ENCODE measurements at places on chromosomes 5 and 9. TPM values are rescaled to one million over a fixed set of nuclear protein-coding genes. Genes with fewer than 3 reads are reported as not detected.

OR1Q1 gene
- not detected for total RNA-seq

KYAT1 gene
- 20.1 TPM for total RNA-seq

WDR31 gene
- total RNA-seq, result 1.6 TPM

PCDHB7 gene
- total RNA-seq, result not detected

DNA sequence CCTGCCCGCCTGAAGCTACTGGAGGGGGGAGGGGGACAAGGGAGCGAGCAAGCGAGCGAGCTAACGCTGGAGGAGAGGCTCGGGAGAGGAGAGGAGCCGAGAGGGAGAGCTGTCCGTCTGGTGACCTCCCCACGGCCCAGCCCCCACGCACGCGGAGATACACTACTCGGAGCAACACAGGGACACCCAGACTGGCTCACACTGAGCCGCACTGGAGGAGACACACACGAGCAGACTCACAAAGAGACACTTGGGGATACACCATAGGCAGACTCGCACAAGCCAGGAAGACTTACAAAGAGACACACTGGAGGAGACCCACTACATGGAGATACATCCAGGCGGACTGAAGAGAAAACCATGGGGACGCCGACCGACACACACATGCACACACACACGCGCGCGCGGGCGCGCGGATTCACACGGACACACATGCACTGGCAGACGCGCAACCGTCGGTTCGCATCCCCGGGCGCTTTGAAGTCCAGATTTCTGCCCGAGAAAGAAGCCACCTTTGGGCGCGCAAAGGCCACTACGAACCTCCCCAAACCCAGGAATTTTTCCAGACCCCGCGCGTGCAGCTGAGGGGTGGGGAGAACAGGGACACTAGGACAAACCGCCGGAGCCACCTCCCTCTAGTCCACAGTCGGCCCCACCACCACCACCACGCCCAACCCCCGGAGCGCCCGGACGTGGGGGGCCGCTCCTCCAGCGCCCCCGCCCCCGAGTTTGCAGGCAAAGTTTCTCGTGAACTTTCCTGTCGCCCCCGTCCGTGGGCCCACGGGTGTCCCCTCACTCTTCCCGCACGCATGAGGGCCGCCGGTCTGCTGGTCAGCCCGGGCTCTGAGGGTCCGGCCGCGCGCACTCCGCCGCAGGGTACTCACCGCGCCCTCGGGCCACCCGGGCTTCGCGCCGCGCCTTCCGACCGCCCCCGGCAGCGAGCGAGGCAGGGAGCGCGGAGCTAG lies 571 bp downstream of the CNTFR start:
- no peak for ATAC-seq

DNA sequence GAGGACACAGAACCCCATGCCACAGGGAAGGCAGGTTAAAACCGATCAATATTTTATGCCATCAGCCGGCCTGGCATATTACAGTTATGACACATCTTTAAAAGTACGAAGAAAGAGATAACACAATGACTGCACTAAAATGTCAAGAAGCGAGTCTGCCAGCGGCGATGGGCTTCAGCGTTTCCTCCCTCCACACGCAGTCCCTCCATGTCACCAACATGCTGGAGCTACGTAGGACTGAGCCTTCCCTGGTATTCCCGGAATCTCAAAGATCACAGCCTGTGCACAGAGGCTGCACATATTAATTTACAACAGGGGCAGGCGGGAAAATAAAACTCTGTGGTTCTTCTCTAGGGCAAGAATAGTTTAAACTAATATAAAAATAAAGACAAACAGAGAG lies 257.7 kb downstream of the IRX1 start:
- no peak for ATAC-seq

GRCh38 chr5:176626876-176627236 lies 3.5 kb downstream of the SNCB start:
- ATAC-seq, result no peak

DNA sequence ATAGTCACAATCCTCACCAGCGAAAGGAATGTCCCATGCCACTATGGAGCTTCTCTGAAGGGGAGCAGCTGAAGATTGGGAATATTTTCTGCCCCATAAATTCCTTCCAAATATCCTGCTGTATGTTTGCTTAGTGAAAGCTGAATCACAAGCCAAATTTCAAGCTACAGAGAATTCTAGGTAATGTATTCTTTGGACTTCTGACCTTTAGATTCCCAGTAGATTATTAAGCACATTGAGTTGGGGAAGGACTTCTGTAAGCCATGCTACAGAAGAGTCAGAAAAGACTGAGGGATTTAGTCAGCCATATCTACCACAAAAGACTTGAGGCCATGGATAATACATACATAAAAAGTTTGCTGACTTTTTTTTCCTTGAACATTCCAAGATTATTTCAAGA lies 1342.0 kb upstream of the NUDT12 start:
- no peak for ATAC-seq

DNA sequence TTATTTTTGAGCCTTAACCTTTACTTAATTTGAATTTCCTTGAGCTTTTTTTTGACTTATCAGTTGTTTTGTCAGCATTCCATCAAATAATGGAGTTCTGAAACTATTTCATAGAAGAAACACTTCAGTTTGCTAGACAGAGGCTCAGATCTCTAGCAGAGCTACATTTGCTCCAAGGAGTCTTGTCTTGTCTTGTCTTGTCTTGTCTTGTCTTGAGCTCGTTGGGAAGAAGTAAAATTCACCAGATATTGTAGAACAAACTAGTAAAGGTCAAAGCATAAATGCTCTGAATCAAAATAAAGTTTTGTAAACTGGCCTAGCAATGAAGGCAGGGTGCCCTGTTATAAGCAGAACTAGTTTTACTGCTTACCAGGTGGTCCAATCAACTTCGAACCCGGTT lies 33.5 kb downstream of the RAB24 start:
- ATAC-seq, result no peak

DNA sequence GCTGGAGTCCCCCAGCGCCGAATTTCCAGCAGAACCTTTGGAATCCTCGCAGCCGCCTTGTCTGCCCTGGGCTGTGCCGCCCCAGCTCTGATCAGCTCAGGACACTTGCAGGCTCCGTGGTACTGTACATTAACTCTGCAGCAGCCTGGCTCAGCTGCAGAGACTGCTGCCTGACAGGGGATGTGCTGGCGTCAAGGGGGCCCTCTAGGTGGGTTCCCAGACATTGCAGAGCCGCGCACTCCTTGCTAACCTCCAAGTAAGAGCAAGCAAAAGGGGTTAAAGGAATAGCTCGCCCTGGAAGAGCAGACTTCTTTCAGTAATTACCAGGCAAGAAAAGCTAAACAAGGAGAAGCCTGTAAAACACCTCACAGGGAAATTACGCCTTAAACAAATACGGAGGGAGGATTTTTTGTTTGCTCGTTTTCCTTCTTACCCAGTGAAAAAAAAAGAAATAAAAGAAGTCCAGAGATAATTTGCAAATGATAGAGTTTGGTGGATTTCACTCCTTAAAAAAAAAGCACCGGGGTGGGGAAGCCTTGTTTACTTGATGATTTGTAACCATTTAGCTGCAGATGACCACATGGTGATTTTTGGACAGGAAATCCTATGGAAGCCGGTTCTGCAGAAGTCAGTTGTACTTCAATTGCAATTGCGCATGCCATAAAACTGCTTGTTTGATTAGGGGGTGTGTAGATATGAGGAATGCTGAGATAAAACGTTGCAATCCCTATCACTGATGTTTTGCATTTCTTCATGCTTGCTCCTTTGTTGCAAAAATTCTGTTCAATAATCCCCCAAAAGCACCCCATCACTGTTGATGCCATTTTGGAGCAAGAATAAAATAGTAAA lies 305.8 kb downstream of the PDE4D start:
- ATAC-seq, result no peak

- no peak for ATAC-seq
Measured at GRCh38 chr5:160667160-160667559, 184.9 kb downstream of the ATP10B start.

Measured in activated T-helper 17 cell treated with anti-CD3 and anti-CD28 coated beads, Interleukin-2, amount 50 U/mL, for 72 hours (primary cell).